NCI-H510A (cell line): ENCODE measurements at places on chromosomes 6 and 20.

DNA sequence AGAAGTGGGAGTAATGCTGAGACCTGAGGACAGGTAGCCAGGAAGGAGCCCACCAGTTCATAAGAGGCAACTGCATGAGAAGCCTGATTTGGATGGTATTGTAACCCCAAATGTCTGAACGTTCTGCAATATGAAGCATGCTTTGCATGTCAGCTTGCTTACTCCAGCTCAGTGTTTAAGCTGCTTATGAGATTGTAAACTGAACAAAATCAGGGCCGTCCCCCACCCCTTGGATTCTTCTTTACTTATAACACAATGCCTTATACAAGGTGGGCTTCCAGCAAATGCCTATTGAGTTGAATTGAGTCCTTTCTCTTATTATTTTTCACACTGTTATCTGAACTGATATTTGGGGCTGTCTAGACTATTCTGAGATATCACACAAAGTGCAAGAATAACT, 761.3 kb downstream of the KIF16B start:
- DNase-seq = no peak

GRCh38 chr6:105474234-105474633, 71.4 kb upstream of the PREP start:
- no peak for DNase-seq

DNA sequence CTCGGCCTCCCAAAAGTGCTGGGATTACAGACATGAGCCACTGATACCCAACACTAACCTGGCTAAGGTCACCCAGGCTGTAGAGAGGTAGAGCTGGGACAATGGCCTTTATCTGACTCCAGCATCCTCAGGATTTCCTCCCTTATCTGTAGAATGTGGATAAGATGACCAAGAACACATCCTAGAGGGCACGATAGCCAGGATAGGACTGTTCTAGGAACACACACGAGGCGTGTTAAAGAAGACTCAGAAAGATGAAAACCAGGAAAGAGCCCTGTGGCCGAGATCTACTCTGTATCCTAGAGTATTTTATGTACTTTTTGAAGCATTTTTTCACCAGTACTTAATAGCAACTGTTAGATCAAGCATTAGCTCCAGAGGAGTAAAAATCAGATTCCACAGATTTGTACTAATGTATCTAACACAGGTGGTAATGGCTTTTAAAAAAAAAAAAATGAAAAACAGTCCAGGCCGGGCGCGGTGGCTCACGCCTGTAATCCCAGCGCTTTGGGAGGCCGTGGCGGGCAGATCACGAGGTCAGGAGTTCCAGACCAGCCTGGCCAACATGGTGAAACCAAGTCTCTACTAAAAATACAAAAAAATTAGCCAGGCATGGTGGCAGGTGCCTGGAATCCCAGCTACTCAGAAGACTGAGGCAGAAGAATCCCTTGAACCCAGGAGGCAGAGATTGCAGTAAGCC, 17.3 kb downstream of the PPP1R10 start:
- DNase-seq = no peak

- no peak for DNase-seq
Measured at GRCh38 chr6:148608199-148608951, 138.5 kb upstream of the UST start.

GRCh38 chr6:158780246-158780884, 38.8 kb downstream of the EZR start:
- DNase-seq = no peak
